ENCODE measurements at places on chromosomes 13 and 19. TPM values are rescaled to one million over a fixed set of nuclear protein-coding genes. Genes with fewer than 3 reads are reported as not detected.

- DNase-seq = no peak
These were observed 1366.6 kb upstream of the MIR17HG start for GRCh38 chr13:89980896-89981295.

GRCh38 chr13:29713839-29714238, 118.4 kb upstream of the SLC7A1 start:
- no peak for DNase-seq

The SHFL gene
- total RNA-seq = 9.2 TPM

DNA sequence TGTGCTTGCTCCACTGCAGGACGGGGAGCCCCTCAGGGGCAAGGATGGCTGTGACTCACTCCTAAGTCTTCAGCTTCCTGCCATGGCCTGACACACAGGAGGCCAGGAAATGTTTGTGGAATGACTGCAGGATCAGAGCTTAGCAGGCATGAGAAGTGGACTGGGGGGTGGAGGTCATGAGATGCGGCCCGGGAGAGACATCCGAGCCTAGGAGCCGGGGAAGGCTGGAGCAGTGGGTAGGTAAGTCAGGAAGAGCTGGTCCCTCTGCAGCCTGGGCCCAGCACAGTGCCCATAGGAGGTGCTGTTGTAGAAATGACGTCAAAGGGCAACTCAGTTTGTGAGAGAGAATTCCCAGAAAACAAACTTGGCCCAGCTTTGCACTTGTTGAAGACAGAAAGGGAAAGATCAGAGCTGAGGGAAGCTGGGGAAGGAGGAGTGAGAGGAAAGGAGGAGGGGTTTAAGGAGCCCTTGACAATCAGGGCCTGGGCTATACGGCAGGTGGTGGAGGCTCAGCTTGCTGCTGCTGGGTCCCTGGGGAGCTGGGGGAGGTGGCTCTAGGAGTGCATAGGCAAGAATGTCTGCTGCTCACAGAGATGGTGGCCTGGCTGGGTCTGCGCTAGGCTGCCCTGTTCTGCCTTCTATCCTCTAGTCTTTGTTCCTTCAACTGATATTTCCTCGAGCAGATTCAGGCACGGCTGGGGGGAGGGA, 18.5 kb downstream of the POU2F2 start:
- peak; percentile 14 for DNase-seq

The PSG1 gene
- total RNA-seq = 0.80 TPM

- peak; percentile 80 for DNase-seq
These were observed 682 bp upstream of the TEAD2 start for GRCh38 chr19:49362929-49363267.

DNA sequence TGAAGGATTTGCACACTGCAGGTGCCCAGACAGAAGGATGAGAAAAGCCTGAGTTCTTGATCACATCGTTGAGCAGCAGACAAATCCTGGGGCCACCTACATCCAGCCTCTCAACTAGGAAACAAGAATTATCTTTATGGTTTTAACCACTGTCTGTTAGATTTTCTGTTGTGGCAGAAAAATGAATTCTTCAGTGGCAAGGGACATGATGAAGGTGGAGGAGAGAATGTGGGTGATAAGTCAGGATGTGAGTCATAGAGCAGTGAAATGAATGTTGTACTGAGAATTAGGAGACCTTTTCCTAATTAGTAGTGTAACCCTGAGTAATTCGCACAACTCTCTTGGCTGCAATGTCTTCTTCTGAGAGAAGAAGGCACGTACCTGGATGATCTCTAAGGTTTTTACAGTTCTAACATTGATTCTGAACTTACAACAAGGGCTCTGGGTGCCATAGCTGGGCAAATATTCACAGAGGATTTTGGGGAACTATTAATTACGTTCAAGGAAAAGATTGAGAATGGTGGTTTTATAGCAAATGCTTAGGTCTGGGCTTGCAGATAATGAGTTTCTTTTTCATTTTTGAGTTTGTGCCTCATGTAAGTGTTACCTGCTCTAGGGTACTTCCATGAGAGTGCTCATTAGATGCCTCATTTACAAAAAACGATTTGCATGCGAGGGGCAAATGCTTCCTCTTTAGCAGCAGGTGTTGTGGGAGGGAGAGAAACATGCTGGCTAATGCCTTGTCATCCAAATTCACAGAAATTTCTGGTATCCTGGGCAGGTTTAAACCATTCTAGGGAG, 111.0 kb upstream of the KL start:
- DNase-seq = no peak

The PCDH20 gene
- 2.8 TPM for total RNA-seq

GRCh38 chr19:34733746-34734536, at the start of gene ZNF181:
TSS of gene ZNF181 (plus strand) at chr19:34734243. CDS start at chr19:34735038, 795 bp downstream.
- peak; percentile 97 for DNase-seq

Data from muscle of leg (tissue), 16 donors.